NCI-H187 (cell line): ENCODE measurements at places on chromosomes 6 and 20.
A peak's percentile ranks its signal among the peaks of the same experiment; 100 is the strongest.

DNA sequence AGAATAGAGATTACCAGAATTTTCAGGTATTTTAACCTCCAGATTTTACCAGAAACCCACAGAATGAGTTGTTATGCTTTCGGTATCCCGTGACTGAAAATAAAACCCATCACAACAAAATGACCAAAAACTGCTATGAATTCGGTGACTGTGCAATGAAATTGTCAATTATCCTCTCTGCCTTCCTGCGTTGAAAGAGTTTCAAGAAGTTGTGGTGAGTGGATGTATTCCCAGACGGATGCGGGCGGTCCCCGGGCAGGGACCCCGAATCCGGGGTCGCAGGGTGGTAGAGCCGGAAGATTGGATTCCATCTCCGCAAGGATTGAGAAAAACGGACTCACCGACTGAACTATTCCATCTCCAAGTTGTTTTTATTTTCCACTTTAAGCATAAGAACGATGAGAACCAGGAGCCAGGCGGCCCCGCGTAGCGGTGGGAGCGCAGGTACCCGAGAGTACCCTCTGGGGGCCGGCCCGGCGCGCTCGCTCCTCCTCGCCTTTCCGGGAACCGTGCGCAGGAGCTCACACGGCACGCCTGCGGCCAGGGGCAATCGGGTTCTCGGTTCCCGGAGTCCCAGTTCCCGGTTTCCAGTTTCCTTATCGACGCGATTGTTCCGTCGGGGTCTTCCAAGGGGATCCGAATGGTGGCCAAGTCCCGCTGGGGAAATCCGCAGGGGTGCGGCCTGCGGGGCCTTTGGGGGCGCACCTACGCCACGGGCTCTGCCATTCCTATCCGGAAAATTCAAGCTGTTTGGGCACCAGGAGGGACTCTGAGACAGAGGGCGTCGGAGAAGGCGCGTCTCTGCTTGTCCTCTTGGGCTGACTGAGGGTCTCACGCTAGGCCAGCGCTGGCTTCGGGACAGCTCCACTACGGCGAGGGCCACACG lies 104.9 kb upstream of the PRDM1 start:
- DNase-seq: no peak

- DNase-seq: no peak
Observed at GRCh38 chr6:12635813-12636212, 80.8 kb upstream of the PHACTR1 start.

DNA sequence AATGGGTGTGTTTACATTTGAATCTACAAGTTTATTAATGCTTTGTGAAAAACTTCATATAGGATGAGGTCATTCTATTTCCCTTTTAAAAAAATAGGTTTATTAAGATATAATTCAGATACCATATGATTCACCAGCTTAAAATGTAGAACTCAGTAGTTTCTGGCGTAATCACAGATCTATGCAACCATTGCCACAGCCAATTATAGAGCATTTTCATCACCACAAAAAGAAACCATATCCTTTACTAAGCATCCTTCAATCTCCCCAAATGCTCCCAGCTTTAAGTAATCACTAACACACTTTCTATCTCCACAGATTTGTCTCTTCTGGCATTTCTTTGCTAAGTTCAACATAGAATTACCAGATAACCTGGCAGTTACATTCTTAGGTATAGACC lies 137.2 kb downstream of the PTPRT start:
- no peak for DNase-seq

GRCh38 chr6:114833211-114833610 lies 490.4 kb upstream of the HS3ST5 start:
- DNase-seq: no peak

GRCh38 chr6:129455126-129455769 lies 254.7 kb downstream of the ARHGAP18 start:
- no peak for DNase-seq

DNA sequence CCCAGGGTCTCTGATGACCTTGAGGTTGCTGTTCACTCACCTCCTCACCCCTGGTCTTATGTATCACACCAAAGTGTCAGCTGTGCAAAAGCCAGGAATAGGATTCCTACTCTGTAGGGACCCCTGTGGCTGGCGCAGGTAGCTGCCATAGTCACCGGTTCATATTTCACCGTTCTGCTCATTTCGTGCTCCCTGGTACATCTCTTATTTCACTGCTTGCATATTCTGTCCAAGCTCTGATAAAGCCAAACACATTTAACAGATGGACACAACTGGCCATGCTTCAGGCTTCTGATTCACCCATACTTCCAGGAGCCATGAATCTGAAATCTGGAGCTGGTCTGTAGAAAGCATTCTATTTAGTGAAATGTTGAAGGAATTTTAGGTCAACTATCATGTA lies 20.5 kb downstream of the SLC22A3 start:
- no peak for DNase-seq

- no peak for DNase-seq
Observed at GRCh38 chr6:14706378-14706929, 539.4 kb upstream of the JARID2 start.

GRCh38 chr6:150732765-150733539 lies 132.6 kb upstream of the MTHFD1L start:
- no peak for DNase-seq

GRCh38 chr6:169918954-169919549 lies 167.6 kb downstream of the ERMARD start:
- no peak for DNase-seq

DNA sequence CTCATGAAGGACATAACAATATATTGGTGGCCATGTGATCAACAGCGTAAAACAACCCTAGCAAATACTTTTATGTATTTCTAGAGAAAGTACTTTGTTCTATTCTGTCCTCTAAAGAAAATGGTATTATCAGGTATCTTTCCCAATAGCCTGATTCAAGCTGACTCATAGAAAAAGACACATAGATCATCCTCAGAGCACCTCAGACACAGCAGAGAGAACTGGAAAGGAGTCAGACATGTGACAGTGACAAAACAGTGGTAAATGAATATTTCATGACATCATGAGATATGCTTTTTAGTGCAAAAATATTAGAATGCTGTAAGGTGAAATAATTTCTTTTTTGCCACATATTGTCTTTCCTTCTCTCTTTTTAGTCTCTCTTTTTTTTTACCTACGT lies 1355.0 kb upstream of the MAP3K7 start:
- no peak for DNase-seq

DNA sequence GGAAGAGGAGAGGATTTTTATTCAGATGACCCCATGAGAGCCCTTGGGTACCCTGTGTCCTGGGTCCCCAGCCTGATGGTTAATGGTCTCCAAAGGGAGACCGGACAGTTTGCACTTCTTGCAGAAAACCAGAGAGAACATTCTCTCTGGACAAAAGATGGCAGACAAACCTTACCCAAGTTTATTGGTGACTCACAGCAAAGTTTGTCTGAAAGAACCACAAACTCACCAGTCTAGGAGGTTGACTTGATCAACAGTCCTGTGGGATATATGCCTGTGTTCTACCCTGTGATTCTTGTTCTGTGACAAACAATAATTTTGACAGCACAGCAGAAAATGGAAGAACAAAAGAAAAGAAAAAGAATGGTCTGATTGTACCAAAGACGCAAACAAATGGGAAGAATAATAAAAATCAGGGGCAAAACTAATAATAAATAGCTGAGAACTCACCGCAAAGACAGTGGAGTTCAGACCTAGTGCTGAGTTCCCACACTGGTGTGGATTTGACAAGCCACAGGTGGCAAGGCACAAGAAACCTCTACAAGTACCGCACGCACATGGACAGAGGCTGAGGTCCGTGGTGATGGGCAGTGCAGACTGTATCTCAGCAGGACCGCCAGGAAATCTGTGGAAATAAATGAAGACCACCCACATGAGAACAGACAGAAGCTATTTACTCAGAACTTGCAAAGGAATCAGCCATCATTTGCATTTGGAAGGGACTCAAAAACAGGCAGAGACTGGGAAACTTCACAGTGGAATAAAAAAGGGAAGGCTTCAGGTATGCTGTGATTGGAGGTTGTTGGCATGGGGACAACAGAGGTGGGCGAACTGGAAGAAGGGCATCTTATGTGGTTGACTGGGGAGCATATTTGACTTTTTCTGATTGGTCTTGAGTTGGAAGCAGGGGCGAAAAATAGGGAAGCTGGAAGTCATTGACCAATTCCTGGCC lies 246.3 kb upstream of the RNF24 start:
- no peak for DNase-seq

- no peak for DNase-seq
Observed at GRCh38 chr6:56459030-56459805, 183.5 kb downstream of the DST start.

- DNase-seq: no peak
Observed at GRCh38 chr6:158086504-158087223, 81.4 kb downstream of the SERAC1 start.

GRCh38 chr6:41939176-41939847 lies 2.3 kb downstream of the CCND3 start:
- no peak for DNase-seq

DNA sequence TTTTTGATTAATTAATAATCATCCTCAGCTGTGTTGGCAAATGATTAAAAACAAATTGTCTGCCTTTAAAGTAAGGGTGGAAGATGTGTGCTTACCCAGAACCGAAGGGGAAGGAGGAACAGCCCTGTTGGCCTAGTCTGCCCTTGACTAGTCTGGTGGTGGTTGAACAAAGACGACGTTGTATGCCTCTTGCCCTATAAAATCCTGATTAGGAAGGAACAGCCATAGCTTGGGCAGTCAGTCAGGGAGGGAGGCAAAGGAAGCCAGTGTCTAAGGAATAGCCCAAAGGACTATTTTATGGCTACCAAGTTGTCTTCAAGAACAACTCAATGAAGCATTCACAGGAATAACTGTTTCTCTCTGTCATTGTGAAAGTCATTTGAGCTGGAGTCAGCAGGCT lies 70.7 kb downstream of the PRDM1 start:
- no peak for DNase-seq

DNA sequence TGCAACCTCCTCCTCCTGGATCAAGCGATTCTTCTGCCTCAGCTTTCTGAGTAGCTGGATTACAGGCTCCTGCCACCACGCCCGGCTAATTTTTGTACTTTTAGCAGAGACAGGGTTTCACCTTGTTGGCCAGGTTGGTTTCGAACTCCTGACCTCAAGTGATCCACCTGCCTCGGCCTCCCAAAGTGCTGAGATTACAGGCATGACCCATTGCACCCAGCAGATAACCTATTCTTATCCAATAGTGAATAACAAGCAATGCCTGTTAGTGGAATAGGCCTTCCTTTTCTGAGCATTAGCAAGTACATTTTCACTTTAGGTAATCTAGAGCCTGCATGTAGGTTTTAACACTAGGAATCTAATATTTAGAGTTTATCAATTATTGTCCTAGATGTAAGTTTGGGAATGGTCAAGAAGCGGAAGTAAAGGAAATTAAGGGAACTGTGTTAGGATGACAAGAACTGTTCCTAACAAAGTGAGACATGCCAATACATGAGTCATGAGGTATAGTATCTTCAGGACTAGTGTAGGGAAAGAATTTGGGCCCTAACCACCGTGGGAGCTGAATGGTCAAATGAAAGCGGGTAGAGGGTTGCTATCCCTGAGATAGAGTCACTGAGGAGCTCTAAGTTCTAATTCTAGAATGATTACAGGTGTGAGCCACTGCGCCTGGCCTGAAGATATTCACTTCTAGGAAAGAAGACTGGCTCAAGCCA lies 15.0 kb downstream of the BLTP3A start:
- DNase-seq: no peak

DNA sequence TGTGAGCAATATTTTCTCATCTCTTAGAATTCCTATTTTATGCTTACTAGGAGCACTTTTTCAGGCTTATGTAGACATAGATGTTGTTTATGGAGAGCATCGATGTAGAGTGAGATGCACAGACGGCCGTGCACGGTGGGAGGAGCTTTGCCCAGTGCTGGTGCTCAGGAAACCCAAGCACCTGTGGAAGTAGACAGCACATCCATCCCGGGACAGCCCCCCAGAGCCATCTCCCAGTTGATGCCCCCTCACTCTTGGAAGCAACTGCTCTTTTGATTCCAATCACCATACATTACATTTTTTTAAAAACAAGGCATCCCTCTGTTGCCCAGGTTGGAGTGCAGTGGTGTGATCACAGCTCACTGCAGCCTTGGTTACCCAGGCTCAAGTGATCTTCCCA lies 143.7 kb downstream of the SMOC2 start:
- no peak for DNase-seq

DNA sequence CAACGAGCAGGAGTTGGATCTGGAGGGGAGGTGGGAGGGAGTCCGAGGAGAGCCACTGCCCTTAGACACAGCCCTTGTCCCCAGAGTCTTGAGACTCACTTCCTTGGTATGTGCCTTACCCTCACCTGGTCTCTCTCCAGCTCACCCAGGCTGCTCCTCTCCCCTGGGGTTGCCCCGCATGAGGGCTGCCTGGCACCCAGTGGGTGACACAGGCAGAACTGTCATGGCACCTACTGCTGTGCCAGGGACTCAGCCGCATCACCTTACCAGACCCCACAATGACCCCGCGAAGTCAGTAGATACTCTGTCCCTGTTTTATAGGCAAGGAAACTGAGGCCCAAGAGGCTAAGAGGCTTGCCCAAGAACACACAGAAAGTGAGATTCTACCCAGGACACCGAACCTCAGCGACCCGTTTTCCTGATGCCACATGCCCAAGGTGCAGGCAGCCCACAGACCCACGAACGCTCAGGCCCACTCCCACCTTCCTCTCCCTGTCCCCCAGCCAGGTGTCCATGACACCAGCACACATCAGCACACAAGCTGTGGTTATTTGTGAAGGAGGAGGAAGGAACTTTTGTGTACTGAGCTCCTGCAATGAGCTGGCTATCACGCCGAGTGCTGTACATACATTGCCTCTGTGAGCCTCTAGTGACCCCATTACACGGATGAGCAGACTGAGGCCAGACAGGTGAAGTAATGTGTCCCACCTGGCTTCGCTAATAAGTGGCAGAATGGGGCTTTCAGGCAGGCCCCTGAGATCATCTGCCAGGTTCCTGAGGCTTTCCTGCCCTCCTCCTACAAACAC lies 168.1 kb downstream of the GRM4 start:
- no peak for DNase-seq

- no peak for DNase-seq
Observed at GRCh38 chr6:38634518-38634917, 5.2 kb downstream of the BTBD9 start.

DNA sequence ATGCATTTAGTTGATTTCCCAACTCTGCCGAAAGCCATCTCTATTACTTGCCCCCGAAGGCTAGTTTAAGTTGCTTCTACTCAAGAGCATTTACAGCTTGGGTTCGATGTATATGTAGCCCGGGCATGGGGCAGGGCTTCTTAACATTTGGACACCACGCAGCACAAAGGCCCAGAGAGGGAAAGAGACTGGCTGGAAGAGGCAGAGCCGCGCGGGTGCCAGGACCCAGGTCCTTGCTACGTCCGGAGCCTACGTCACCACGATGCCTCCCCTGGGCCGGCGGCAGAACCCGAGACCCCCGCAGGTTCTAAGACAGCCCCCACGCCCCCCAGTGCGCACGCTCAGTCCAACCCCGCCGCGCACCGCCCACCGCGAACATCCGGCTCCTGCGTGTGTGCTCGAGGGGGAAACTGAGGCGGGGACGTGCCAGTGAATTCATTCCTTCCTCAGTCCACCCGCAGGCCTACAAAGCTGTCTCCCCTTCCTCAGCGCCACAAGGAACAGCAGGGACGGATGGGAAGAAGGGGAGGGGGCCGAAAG lies 367 bp upstream of the PCIF1 start:
- peak; percentile 48 for DNase-seq
